Inflammatory macrophage (primary cell): ENCODE measurements at places on chromosomes 1 and 21.

GRCh38 chr1:15063783-15064182 is 89.8 kb upstream of the TMEM51 start:
- no peak for DNase-seq

DNA sequence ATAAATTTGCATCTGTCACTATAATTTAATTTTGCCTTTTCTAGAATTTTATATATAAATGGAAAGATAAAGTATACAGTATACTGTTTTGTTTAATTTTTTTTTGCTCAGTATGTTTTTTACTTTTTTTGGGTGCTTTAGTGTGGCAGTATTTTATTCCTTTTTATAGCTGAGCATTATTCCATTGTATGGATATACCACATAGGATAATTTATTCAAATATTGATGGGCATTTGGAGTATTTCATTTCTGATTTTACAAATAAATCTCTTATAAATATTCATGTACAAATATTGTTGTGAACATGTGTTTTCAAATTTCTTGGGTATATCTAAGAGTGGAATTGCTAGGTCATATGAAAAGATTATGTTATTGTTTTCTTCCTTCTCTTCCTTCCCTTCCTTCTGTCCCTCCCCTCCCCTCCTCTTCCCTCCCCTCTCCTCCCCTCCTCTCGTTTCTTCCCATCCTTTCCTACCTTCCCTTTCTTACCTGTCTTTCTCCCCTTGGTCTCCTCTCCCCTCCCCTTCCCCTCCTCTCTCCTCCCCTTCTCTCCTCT is 18.5 kb downstream of the SLC35A3 start:
- DNase-seq = no peak

- no peak for DNase-seq
These were observed 34.6 kb upstream of the DNAH14 start for GRCh38 chr1:224894915-224895314.

DNA sequence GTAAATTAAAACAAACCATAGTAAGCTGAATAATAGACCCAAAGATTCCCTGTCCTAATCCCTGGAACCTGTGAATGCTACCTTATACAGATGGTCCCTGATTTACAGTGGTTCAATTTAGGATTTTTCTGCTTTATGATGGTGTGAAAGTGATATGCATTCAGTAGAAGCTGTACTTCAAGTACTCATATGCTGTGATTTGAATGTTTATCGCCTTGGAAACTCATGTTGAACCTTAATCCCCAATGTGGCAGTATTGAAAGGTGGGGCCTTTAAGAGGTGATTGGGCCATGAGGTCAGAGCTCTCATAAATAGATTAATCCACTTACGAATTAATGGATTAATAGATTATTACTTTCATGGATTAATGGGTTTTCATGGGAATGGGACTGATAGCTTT is 10.6 kb upstream of the RRP15 start:
- no peak for DNase-seq

- DNase-seq = no peak
These were observed 554.6 kb downstream of the PLA2G4A start for GRCh38 chr1:187383366-187383765.

- DNase-seq = no peak
These were observed 541.1 kb upstream of the CAMK1G start for GRCh38 chr1:209042413-209042812.
